ENCODE measurements at places on chromosomes 5 and 9.
A peak's percentile ranks its signal among the peaks of the same experiment; 100 is the strongest.

DNA sequence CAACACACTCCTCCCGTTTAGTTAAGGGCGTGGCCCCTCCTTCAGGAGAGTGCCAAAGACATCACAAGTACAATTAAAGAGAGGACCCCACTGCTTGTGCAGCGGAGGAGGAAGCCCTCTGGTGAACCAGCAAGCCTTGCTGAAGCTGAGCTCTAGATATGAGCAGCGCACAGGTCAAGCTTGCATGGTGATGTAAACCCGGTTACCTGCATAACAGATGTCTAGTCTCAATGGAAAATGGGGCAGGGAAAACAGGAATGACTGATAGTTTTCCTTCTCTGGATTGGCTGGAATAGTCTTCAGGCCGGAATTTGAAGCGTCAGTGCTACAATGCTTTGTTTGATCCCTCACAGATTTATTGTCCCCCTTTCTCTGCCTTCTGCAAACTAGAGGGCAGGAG lies 66.2 kb downstream of the MROH2B start:
- DNase-seq = no peak

DNA sequence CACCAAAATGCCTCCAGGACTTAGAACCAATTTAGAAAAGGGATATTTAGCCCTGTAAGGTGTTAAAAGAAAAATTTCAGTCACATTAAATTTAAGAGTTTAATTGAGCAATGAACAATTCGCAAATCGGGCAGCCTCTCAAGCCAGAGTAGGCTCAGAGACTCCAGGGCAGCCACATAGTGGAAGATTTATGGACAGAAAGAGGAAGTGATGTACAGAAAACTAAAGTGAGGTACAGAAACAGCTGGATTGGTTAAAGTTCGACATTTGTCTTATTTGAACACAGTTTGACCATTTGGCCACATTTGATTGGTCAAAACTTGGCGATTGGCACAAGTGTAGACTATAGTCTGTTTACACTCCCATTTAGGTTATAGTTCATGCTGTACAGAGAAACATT lies 525.9 kb upstream of the ZNF608 start:
- no peak for DNase-seq

- no peak for DNase-seq
These were observed 28.1 kb downstream of the FYB1 start for GRCh38 chr5:39191216-39191615.

DNA sequence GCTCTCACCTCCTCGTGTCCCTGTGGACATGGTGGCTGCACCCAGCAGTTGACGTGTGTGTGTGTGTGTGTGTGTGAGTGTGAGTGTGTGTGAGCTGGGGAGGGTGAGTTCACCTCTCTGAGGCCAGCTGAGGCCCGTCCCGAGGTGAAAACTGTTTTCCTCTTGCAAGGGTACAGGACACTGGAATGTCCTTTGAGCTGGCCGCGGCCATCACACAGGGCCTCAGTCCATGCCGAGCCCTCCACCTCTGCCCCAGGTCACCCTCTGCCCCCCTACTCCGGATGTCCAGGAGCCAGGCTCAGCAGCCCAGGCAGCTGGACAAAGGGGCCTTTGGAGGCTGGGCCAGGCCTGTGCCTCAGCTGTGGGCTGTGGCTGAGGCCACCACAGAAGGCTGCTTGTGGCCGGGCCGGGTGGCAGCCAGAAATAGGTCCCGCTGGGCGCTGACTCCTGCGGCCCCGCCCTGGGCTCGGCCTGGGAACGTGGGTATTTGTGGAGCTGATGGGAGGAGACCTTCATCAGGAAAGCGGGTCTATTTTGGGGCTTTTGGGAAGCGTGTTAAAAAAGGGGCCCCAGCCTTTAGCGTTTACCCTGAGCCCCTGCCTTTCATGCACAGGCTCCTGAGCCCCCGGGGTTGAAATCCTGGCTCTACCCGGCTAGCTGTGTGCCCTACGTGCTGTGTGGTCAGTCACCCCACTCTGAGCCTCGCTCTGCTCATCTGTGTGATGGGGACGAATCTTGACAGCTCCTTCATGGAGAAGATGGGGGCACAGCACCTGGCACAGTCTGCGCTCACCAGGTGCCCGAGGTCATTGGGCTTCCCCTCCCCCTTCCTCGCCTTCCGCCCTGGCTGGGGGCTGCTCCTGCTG lies 75.1 kb upstream of the IER5L start:
- no peak for DNase-seq

DNA sequence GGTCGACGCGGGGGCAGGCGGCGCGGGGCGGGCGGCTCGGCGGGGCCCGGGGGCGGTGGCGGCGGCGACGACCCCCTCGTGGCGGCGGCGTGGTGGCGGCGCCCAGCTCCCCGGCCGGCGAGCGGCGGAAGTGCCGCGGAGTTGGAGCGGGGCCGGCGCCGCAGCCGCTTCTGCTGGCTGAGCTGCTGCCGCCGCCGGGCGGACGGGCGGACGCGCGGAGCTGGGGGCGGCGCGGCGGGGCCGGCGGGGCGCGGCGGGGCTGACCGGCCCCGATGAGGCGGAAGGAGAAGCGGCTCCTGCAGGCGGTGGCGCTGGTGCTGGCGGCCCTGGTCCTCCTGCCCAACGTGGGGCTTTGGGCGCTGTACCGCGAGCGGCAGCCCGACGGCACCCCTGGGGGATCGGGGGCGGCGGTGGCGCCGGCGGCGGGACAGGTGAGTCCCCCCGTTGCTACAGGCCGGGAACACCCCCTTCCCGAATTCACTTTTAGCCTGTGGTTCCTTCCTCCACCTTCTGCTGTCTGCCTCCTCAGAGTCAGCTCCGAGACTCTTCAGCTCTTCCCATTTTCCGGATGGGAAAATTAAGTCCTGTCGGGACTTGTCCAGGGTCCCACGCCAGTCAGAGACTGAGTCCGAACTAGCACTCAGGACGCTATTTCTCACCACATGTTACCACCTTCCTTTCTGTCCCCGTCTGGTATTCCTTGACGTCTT lies at the start of gene GALNT10:
GALNT10 (plus strand) TSS at position 139 of the 710 bp plus-strand sequence; CDS start at position 273, 134 bp downstream.
- DNase-seq = peak; percentile 72

- peak; percentile 87 for DNase-seq
These were observed 71.9 kb downstream of the ITGA1 start for GRCh38 chr5:52859628-52860027.

- no peak for DNase-seq
These were observed 1646.6 kb downstream of the MAT2B start for GRCh38 chr5:165152058-165152457.

DNA sequence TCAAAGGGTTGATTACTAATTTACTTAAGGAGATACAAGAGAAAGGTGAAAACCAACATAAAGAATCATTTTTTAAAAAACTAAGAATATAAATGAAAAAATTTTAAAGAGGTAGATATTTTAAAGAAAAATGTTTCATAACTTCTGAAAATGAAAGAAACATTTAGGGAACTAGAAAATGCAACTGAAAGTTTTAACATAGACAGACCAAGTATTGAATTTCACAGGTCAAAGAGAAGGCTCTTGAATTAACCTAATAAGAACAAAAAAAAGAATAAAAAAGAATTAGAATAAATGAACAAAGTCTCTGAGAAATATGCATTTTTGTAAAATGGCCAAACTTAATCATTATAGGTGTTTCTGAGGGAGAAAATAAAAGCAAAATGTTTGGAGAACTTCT lies 16.1 kb upstream of the FAM174A start:
- no peak for DNase-seq

GRCh38 chr9:136297766-136298735 lies 5.8 kb downstream of the CCDC187 start:
- no peak for DNase-seq

- no peak for DNase-seq
These were observed 34.0 kb upstream of the ZNF484 start for GRCh38 chr9:92911511-92912475.

- DNase-seq = no peak
These were observed 88.5 kb downstream of the PRR16 start for GRCh38 chr5:120552638-120553037.

- peak; percentile 87 for DNase-seq
These were observed 110.0 kb downstream of the LURAP1L start for GRCh38 chr9:12884736-12885395.

- DNase-seq = no peak
These were observed 374.2 kb downstream of the EFNA5 start for GRCh38 chr5:107296572-107296971.

- no peak for DNase-seq
These were observed 152.0 kb upstream of the SLC28A3 start for GRCh38 chr9:84492366-84493159.

- DNase-seq = no peak
These were observed 56.1 kb upstream of the TBCA start for GRCh38 chr5:77832166-77832770.

DNA sequence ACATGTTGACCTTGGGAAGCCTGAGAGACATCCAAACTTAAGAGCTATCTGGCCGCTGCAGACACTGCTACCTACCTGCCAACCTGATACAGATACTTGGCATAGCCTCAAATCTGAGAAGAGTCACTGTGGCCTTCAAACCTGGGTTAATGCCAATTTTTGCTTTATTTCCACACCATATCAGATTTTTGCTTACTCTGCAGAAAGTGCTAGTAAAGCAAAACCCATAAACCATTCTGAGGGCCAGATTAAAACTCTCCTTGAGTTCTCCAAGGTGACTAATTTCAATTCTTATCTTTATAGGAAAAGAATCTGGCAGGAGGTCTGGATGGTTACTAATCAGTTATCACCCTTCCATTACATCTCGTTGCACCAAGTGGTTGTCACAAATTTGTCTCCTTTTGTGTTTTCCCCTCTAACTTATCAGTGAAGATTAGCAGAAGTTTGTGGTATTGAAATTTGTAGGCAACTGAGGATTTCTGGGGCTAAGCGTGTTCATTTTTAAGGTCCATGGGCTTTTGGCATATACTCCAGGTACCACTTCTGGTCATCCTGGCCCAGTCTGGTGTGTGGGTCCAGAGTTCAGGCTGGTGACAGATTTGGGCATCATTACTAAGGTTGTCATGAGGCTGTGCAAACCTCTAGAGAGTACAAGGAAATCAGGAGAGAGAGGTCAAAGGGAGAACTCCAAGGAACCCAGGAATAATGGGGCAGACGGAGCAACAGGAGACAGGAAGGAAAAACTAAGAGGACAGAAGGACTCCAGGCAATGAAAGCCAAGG lies 177.9 kb downstream of the TSSK1B start:
- no peak for DNase-seq

GRCh38 chr5:161007879-161008278 lies 155.9 kb upstream of the ATP10B start:
- no peak for DNase-seq

GRCh38 chr5:54667136-54667535 lies 149.6 kb downstream of the SNX18 start:
- no peak for DNase-seq

GRCh38 chr5:219460-219863 lies 1.3 kb downstream of the SDHA start:
- peak; percentile 32 for DNase-seq

DNA sequence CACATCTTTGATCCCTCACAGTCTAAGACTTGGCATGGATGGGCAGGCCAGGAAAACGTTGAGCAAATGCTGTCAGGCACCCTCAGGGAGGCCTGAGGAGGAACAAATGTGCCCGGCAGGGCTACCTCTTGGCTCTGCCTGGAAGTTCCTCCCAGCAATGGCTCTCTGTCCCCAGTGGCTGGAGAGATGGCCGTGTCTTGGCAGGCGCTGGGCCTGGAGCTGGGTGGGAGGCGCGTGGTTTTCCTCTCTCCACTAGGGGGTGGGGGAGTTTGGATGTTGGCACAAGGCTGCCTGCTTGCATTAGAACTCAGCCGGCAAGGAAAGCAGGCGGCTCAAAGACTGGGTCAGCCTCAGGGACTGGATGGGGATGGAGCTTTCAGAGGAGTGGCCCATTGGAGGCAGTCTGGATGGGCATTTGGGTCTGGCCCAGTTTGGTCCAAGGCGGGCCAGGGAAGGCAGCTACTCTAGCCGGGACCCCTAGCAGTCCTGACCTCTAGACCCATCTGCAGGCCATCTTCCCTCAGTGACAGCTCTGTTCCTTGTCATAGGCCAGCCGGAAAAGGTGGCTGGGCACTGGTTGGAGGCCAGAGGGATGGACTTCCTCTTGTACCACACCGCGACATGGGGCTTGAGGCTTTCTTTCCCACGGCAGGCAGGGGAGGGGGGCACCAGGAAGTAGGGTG lies 68.2 kb upstream of the STC2 start:
- DNase-seq = peak; percentile 16

DNA sequence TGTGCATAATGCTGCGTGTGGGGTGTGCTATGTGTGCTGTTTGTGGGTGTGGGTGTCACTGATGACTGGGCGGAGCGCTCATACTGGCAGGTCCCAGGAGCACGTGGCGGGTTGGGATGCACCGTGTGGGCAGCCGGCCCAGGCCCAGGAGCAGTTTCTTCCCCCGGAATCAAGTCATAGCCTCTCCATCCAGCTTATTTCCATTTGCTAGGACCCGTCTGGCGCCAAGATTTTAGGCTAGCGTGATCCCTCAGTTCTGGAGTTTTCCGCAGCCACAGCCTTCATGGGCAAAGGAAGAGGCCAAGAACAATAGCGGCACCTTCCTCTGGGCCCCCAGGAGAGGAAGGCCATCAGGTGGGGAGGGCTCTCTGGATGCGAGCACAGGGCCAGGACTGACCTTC lies 43.3 kb upstream of the NEURL1B start:
- DNase-seq = no peak

GRCh38 chr5:31106278-31106677 lies 87.2 kb upstream of the CDH6 start:
- DNase-seq = no peak

GRCh38 chr5:10673017-10673389 lies 88.0 kb downstream of the DAP start:
- no peak for DNase-seq

DNA sequence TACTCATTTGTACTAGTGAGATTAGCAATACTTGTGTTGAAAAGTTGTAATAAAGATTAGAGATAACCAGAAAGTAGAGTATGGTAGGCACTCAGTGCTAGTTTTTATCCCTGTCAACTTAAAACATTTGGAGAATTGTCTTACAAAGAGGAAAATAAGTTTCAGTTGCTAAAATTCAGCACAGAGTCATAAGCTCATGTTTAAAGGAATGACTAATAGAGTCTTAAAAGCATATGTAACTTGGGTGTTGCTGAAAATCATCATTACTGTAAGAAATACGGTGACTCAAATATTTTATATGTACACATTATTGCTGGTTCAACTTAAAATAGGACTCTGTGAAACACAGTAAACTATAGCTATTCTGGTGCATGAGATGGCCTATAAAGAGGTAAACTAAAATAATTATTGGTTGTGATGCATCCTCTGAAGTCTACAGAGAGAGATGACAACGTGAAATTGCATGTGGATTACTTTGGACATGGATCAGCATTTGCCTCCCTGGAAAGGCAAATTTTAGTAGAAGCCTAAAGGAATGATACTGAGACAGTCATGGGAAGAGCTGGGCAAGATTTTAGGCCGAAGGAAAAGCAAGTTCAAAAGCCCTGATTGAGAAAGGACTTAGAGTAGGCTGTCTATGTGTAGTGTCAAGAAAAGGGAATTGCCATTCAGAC lies 34.6 kb downstream of the SGCD start:
- DNase-seq = no peak

DNA sequence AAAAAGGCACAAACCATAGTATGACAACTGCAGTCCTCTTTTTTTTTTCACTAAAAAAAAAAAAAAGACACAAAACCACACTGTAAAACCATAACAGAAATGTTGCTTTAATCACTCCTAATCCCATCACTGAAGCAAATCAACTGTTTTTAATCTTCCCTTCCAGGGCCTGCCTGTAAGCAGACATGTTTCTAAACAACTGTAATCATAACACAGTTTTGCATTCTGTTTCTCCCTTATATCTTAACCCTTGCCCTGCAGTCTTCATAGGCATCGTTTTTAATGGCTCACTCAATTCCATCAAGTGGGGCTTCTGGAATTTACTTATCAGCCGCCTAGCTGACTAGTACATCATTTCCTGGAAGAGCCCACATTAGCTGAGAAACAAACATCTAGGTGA lies 111.0 kb upstream of the SLC25A48 start:
- no peak for DNase-seq

All from fibroblast of pulmonary artery (primary cell).